Calu3 (cell line): ENCODE measurements at places on chromosomes 2 and 18. TPM values are rescaled to one million over a fixed set of nuclear protein-coding genes. Genes with fewer than 3 reads are reported as not detected.

DNA sequence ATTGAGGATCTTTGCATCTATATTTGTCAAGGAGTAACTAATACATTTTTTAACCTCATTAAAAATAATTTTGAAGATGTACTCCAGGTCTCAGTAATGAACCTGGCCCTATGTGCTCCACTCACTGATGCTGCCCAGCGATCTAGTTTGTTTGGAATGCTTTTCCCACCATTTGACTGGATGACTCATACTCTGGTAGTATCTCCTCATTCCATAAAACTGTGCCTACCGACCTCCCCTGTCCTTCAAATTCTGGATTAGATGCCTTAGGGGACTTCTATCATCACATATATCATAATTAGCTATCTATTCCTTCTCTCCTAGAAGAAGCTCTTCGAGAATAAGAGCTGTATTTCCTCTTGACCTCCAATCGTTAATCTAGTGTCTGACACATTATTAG lies 83.8 kb downstream of the FAM117B start:
- DNase-seq, result no peak
- no peaks in the 10 kb centered on the region for H3K36me3 ChIP-seq
- no peak overlapping the region for H3K27ac ChIP-seq
- H3K4me1 ChIP-seq, result peaks cover 12% of the 10 kb centered on the region
- no peak overlapping the region for H3K4me3 ChIP-seq

DNA sequence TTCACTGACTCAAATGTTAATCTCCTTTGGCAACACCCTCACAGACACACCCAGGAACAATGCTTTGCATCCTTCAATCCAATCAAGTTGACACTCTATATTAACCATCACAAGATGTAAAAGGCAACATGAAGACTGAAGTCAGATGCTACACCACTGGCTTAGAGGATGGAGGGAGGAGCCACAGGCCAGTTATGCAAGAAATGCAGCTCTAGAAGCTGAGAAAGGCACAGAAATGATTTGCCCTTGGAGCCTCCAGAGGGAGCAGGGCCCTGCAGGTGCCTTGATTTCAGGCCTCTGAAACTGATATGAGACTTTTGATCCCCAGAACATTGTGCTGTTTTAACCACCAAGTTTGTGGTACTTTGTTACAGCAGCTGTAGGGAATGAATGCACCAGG lies 276.3 kb downstream of the KCNS3 start:
- H3K27ac ChIP-seq, result no peak overlapping the region
- H3K27me3 ChIP-seq, result peaks cover 35% of the 10 kb centered on the region
- H3K4me3 ChIP-seq, result no peak overlapping the region
- H3K36me3 ChIP-seq, result no peaks in the 10 kb centered on the region
- H3K4me1 ChIP-seq, result no peaks in the 10 kb centered on the region

DNA sequence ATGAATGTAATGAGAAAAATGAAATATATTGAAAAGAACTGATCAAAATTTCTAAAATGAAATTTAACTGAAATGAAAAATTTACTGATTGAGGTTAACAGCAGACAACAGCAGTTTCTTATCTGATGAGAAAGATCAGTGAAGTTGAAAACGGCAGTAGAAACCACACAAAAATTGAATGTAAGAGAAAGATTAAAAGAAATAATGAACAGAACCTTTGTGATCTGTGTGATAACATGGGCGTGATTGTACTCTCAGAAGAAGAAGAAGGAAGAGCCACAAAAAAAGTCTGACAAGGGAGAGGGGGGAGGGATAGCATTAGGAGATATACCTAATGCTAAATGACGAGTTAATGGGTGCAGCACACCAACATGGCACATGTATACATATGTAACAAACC lies 45.2 kb downstream of the FAM117B start:
- no peaks in the 10 kb centered on the region for H3K27me3 ChIP-seq
- no peak overlapping the region for H3K27ac ChIP-seq
- H3K4me3 ChIP-seq, result no peak overlapping the region
- DNase-seq, result no peak
- H3K36me3 ChIP-seq, result no peaks in the 10 kb centered on the region

DNA sequence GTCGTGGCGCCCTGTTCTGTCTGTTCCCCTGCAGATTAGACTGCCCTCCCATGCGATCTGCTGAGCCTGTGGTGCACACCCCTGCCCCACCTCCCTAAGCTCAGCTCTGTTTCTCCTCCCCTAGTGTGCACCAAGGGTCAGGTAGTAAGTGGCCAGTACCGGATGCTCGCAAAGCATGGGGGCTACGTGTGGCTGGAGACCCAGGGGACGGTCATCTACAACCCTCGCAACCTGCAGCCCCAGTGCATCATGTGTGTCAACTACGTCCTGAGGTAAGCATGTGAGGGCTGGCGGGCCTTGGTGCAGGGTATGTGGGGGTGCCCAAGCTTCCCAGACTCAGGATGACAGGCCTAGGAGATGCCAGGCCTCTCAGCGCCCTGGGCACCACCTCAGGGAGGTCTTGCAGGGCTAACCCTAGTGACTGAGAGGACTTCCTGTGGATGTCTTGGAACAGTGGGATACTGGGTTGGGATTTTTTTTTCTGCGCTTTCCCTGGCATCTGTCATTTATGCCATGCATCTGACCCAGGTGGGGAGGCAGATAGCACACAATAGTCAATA lies 78.4 kb downstream of the EPAS1 start:
- H3K27ac ChIP-seq, result no peak overlapping the region
- no peaks in the 10 kb centered on the region for H3K27me3 ChIP-seq
- H3K4me3 ChIP-seq, result no peak overlapping the region
- H3K36me3 ChIP-seq, result no peaks in the 10 kb centered on the region
- DNase-seq, result no peak

Gene CYP26B1
- 3.0 and 5.1 TPM in 2 replicates for total RNA-seq

DNA sequence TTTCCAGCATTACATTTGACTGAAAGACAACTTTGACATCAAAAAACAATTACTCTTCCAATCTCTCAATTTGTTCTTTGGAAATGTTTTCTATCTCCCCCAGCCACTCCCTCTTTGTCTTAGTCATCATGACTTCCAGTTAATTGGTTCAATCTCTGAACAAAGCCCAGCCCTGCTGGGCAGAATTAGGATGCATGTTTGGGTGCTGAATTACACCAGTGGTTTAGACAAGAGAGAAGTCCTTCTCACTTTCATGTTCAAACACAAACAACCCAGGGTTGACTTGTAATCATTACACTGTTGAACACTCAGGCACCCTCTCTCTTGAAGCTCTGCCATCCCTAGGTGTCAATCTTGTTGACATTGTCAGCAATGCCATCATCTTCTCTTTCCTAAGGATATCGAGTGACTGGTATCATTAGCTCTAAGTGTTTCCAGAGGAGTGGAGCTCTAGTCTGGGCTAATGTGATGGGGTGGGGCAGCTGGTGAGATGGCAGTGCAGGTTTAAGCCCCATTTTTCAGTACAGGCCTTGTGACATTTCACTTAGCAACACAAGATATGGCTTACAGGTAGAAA lies 90.8 kb upstream of the MEIS1 start:
- DNase-seq, result no peak
- no peak overlapping the region for H3K27ac ChIP-seq
- peaks cover 26% of the 10 kb centered on the region for H3K27me3 ChIP-seq

DNA sequence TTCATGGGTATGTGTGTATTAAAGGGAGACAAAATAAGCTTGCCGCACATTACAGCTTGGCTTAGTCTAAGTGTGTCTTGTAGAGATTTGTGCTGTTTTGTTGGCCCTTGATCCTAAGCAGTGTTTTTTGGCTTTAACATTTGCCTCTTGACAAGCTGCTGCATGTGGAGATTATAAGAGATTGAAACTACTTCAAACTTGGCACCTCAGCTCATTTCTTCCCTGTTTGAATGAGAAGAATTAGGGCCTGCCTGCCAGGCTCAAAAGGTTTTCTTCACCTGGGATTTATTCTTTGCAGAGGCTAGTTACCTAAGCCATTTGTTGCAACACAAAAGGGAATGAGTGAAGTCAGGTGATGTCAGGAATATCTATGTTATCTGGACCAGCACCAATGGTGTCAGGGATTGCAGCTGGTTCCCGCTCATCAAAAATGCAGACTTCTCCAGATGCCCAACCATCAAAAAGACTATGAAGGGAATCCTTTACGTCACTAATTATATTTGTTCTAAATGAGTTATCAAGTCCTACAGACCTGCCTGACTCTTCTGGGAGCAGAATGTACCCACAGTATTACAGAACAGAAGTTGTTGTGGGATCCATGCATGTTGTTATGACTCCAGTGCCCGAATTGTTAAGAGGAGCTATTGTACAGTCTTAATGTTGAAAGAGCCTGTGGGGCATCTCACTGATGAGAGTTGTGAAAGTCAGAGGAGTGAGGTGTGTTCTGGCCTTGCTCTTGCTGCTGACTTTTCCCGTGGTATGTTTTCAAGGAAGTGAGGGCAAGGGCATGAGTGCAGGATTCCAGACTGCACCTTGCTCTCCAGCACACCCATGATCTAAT lies 31.0 kb downstream of the ABCA12 start:
- no peak for DNase-seq

- no peaks in the 10 kb centered on the region for H3K4me1 ChIP-seq
- no peak overlapping the region for H3K27ac ChIP-seq
- no peak for DNase-seq
- no peaks in the 10 kb centered on the region for H3K36me3 ChIP-seq
- H3K27me3 ChIP-seq, result peaks cover 13% of the 10 kb centered on the region
- H3K4me3 ChIP-seq, result no peak overlapping the region
These were observed 6.9 kb upstream of the RALB start for GRCh38 chr2:120245520-120246332.

DNA sequence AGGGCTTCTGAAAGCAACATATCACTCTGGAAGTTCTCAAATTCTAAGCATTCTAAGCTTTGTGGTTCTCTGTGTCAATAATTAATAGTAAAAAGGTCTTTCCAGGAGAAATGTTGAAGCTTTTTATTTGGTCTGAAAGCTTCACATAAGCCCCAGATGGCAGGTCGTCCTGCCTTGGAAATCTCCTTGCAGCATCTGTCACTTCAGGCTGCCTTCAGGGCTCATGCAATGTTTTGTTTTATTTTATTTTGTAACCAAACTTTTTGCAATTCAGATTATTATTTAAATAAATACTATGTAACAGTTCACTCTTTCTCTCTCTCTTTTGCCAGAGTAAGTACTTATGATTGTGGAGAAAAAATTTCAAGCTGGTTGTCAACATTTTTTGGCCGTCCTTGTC lies 46.7 kb upstream of the FHOD3 start:
- no peak for DNase-seq
- no peaks in the 10 kb centered on the region for H3K27me3 ChIP-seq
- peaks cover 9% of the 10 kb centered on the region for H3K4me1 ChIP-seq
- H3K27ac ChIP-seq, result no peak overlapping the region
- H3K36me3 ChIP-seq, result peaks cover 39% of the 10 kb centered on the region

DNA sequence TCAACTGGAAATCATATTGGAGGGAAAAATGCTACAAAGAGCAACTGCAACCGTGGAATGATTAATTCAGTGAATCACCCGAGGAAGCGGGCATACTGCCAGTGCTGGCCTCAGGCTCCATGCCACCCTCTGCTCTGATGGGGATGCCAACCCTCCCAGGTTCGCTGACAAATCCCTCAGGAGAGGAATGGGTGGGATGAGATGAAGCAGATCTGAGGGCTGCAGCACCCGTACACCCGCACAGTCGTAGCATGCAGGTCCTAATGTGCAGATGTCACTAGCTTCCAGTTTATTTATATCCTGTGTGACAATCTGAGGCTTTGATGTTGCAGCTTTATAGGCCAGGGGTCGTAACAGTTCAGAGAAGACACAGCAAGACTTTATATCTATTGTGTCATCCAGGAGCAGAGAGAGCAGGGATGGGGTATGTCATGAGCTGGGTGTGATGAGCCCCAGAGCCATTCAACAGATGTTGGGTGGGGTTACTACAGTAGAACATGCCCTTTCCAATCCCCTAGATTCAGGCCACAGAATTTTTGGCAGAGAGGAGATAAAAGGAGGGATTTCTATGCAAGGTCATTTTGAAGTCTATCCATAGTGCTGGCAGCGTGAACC lies 44.6 kb downstream of the DPP4 start:
- no peaks in the 10 kb centered on the region for H3K27me3 ChIP-seq
- peaks cover 29% of the 10 kb centered on the region for H3K4me1 ChIP-seq
- H3K27ac ChIP-seq, result no peak overlapping the region
- no peak overlapping the region for H3K4me3 ChIP-seq
- DNase-seq, result peak; percentile 70

GRCh38 chr2:102880731-102881130 lies 118.9 kb downstream of the TMEM182 start:
- DNase-seq, result no peak
- H3K4me3 ChIP-seq, result no peak overlapping the region
- H3K27me3 ChIP-seq, result no peaks in the 10 kb centered on the region

DNA sequence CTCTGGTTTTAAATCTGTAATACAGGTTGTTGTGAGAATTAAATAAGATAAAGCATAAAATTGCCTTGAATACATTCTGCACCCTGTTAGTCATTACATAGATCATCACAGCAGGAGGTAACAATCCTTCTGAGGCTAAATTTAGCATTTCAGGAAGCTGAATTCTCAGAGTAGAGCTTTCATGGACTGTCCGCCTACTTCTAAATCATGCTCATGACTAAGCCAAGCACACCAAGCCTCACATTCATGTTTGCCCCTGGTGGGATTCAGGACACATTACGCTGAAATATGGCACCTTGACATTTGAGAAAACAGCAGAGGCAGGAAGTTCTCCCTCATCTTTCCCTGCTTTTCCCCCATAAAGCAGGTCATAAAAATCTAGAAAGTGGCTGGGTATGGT lies 16.6 kb upstream of the PIK3C3 start:
- H3K4me1 ChIP-seq, result peaks cover 20% of the 10 kb centered on the region
- no peaks in the 10 kb centered on the region for H3K27me3 ChIP-seq
- H3K27ac ChIP-seq, result no peak overlapping the region
- no peak overlapping the region for H3K4me3 ChIP-seq

Gene RFTN2
- total RNA-seq, result 0.05 and 0.24 TPM in 2 replicates

DNA sequence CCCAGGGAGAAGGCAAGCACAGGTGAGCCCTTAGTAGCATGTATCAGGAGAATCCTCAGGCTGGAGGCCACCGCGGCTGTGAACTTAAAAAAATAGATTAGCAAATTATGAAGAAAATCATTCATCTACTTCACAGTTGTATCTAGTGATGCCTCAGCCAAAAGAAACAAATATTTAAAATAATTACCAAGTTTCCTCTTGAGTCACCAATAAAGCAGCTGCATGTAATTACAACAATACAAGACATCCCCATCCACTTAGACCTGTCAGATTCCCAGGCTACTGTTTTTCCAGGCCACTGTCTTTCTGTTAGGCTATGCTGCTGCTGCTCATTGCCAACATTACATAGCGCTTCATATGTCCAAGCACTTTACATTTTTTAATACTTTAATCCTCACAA lies 54.6 kb upstream of the PHLPP1 start:
- H3K4me1 ChIP-seq, result no peaks in the 10 kb centered on the region
- H3K36me3 ChIP-seq, result no peaks in the 10 kb centered on the region
- H3K27ac ChIP-seq, result no peak overlapping the region
- DNase-seq, result no peak
